ENCODE measurements at places on chromosomes 5 and 9.

DNA sequence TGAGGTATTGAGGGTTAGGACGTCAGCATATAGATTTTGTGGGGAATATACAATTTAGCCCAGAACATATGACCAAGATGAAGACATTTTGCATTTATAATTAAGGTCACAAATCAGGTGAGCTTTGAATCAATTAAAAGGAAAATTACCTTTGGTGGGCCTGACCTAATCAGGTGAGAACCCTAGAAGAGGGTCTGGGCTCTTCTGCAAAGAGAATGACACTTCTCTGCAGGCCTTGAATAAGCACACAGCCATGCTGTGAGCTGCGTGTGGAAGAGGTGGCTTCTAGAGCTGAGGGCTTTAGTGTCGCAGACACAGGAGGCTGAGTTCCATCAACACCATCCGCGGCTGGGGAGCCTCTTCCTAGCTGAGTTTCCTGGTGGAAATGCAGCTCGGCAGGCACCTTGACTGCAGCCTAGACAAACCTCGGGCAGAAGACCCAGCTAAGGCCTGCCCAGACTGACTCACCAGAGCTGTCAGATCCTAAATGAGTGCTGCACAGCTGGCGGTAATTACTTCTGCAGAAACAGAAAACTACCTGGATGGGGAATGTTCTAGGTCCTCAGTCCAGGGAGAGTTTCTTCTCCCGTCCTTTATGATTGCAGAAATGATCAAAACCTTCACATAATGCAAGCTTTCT, 287.5 kb upstream of the IRX1 start:
- DNase-seq, result no peak

DNA sequence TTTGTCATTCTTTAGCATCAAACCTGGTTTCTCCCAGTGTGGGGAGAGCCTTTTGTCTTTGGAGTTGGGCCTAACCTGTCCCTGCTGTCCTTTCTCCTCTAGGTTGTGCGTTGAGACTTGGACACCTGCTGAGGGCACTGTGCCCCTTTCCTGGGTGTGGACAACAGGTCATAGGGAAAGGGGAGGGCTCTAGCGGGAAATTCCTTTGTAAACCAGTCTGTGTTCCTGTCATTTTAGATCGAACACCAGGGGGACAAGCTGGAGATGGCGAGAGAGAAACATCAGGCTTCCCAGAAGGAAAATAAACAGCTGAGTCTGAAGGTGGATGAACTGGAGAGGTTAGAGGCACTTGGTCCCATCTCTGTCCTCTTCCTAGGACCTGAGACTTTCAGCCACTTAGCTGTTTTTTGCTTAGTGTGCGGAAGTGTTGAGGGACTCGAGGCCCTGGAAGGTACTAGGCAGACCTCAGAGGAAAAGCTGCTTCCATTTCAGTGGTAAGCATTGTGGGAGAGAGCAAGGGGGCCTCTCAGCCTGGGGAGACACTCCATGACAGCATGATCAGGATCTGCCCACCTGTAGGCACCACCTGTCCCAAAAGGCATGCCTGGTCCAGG, 8.6 kb upstream of the GLE1 start:
- DNase-seq, result no peak

GRCh38 chr9:126298063-126298801, 28.4 kb upstream of the MVB12B start:
- no peak for DNase-seq

- no peak for DNase-seq
Measured at GRCh38 chr9:28616310-28616709, 1043.0 kb upstream of the C9orf72 start.

GRCh38 chr9:426976-427375, 212.3 kb downstream of the DOCK8 start:
- no peak for DNase-seq
